ENCODE measurements at places on chromosomes 3 and 15.

- no peak for DNase-seq
Observed at GRCh38 chr15:41941644-41942415, 30.5 kb downstream of the EHD4 start.

- DNase-seq: no peak
Observed at GRCh38 chr15:32682569-32682968, 35.2 kb upstream of the GREM1 start.

- no peak for DNase-seq
Observed at GRCh38 chr3:121975702-121976302, 46.2 kb downstream of the ILDR1 start.

DNA sequence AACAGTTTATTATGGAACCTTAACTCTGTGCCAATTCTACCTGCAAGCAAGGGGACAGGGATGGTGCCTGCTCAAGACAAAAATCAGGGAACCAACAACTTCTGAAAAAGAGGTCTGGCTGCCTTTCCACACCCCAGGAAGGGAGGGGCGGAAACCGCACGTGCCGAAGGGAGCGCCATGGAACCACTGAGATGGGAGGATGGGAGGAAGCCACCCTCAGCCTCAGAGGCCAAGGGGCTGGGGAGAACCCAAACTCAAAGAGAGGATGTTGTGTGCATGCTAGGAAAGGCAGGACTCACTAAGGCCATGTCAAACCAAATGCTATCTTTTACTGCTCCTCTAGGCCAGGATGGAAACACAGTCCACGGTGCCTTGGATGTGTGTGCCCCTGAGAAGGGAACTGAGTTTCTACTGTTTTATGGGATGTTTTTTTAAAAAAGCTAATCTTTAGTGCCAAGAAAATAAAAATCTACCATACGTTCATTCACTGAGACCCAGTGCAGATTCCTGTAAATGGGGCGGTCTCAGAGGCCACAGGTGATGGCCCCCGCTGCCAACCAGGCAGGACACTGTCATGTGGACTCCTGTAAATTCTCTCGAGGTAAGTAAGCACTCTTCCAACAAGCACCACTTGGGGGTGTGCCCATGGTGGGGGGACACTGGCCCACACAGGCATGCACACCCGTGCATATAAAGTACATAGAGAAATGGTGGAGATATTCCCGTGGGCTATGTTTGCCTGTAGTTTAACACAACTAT, 20.5 kb downstream of the SRPRB start:
- peak; percentile 15 for DNase-seq

DNA sequence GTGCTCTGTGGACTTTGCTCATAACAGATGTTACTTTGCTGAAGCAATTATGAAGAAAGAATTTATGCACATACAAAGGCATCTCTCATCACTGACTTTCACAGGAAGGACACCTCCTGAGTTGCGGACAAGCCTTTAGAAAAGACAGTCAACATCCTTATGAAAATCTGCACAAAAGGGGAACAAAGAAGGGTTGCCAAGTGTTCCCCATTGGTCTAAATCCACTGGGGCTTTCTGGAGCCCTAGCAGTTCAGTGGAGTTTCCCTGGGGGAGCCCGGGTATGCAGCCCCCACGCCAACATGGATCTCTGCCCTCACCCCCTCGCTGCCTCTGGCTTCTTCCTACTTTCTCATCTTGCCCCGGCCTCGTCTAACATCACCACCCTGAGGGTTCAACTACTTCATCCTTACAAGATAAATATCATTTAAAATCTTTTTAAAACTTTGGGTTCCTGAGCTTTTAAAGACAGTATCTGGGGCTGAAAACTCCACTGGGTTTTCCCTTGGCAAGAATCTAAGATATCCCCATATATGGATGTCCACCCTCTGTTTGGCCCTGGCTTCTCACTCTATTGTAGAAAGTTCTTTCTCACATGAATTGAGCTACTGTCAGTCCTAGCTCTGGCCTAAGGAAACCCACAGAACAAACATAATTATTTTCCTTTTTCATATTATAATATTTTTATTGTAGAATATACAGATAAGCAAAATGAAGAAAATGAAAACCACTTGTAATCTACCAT, 207.9 kb upstream of the RGMA start:
- no peak for DNase-seq

- no peak for DNase-seq
Observed at GRCh38 chr3:195761123-195761566, 40.4 kb downstream of the MUC20 start.

- no peak for DNase-seq
Observed at GRCh38 chr15:63544258-63545026, 40.0 kb downstream of the USP3 start.

- no peak for DNase-seq
Observed at GRCh38 chr3:108882762-108883161, 60.2 kb downstream of the TRAT1 start.

DNA sequence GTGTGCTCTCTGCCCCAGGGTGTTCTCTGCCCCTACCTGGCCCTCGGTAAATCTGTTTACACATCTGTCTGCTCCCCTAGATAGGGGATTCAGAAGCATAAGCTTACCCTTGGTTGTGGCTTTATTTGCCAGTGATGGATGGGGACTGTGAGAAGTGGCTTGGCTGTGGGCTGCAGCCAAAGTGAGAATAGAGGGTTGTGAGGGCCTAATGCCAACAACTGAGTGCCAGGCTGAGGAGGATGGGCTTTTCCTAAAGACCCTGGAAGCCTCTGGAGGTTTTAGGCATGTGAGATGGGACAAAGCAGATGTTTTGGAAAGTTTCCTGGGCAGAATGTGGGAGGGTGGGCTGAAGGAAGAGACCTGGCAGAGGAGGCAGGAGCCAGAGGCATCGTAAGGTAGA, 15.4 kb upstream of the APEH start:
- DNase-seq: no peak
